ENCODE measurements at places on chromosomes 7 and 10.

GRCh38 chr7:78178319-78178718 is 379.7 kb downstream of the PHTF2 start:
- no peak for DNase-seq

DNA sequence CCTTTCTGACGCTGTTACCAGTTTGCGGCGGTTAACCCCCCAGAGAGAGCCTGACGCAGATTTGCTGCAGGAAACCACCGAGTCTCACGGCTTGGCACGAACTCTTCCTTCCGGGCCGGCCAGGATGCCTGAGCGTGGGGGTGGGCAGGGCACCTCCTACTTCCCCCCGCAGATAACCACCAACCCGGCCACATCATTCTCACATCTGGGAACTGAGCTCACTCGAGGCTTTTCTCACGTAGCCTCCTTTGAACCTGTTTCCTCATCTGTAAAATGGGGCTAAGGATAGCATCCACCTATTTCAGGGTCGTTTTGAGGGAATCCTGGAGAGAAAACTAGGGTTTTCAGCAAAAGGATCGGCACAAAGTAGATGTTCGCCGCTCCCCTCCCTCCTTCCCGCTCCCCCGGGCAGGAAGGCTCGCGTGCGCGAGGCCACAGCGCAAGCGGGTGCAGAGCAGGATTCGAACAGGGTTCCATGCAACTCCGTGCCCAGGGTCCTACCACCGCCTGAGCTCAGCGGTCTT is 23.6 kb downstream of the DDIT4 start:
- peak; percentile 94 for DNase-seq

- DNase-seq: no peak
Measured at GRCh38 chr10:133299738-133300137, 8.9 kb downstream of the TUBGCP2 start.

DNA sequence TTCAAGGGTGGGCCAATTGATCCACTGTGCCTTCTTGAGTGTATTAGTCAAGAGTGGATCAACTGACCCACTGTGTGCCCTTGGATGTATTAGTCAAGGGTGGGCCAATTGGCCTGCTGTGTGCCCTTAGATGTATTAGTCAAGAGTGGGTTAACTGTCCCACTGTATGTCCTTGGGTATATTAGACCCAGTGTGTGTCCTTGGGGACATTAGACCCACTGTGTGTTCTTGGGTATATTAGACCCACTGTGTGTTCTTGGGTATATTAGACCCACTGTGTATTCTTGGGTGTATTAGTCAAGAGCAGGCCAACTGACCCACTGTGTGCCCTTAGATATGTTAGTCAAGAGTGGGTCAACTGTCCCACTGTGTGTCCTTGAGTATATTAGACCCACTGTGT is 601.8 kb downstream of the TYW1 start:
- DNase-seq: no peak

- DNase-seq: no peak
Measured at GRCh38 chr7:711093-711921, 15.2 kb upstream of the DNAAF5 start.

- DNase-seq: no peak
Measured at GRCh38 chr10:78703593-78703992, 365.2 kb upstream of the ZMIZ1 start.

GRCh38 chr7:159049266-159050025 is 95.2 kb downstream of the VIPR2 start:
- no peak for DNase-seq

DNA sequence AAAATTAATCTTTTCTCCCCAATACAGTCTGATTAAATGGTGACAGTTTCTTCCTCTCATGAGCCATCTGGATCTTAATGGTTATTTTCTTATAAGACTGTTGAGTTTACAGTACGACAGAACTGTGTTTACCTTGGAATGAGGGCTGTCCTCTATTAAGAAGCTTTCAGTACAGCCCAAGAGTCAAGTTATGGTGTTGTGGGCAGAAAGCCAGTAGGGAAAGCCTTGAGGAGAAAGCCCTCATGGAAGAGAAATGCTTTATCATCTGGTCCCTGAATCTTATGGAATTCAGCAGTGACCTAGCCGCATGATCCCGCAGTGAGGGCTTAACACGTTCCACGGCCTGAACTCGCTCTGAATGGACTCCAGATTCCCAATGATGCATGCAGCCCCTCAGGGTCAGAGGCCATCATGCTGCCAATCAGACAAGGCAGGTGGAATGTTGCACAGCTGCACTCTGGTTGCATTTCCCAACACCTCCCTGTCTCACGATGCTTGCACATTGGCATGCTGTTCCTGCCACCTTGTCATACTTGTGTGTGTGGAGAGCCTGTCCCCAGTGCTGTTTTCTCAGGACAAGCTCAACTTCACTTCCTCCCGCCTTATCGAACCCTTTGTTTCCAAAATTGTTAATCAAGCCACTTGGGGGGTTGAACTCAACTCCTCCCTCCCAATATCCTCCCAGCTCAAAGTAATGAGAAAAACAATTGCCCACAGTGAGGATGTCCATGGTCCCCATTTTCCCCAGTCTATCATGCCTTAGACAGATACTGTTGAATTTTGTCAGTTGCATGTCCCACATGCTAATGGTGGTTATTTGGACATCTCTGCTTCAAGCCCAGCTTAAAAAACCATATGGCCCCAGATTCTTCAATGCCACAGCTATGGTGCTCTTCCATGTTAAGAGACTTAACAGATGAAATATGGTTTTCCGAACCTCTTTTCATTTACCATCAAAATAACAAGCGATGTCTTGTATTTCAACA is 211.1 kb upstream of the TCF7L2 start:
- no peak for DNase-seq

DNA sequence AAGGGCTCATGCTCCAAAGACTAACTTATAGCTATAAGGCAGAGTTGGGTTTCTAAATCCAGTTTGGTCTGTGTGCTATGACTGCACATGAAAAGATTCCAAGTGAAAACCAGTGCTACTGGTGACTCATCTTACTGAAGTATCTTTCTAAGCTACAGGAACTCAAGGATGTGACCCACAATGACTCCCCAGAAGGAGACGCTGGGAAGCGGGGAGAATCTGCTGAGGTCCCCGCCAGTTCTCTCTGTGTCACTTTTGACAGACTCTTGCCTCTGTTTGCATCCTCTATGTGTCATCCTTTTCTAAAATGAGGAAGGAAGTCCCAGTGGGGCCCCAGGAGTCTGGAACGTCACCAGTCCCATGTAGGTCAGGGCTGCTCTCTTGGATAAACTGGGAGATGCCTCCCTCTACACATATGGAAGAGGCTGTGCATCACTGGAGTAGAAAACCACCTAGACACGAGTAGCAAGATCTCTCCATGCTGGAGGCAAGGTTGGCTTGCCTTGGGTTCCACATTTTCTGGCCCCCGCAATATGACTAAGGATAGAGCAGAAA is 28.8 kb upstream of the GPR26 start:
- no peak for DNase-seq

- no peak for DNase-seq
Measured at GRCh38 chr7:124542476-124542875, 223.1 kb downstream of the GPR37 start.

DNA sequence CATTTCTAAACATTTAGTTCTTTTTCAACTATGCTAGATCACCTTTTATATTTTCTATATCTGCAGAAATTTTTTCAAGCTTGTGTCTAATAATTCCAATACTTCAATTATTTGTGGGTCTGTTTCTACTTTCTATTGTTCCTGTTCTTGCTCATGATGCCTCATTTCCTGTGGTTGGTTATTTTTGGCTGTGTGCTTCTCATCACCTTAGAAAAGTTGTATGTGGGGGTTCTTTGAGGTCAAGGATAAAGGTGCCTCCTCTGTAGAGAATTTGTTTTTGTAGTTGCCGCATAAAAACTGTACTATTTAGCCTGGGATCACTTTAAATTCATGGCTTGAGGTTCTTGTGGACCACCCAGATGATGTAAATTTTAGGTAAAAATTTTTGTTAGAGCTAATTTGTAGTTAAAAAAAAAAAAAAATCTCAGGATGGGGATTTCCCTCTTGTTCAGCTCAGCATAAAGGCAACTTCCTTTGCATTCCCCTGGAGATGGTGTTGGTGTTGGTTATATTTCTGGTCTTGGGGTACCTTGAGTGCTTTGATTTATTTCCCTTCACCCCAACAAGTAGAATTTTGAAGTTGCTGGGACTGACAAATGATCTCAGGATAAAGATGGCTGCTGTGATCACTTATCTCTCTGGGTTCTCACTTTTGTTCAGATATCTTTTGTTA is 27.0 kb upstream of the JAZF1 start:
- no peak for DNase-seq

DNA sequence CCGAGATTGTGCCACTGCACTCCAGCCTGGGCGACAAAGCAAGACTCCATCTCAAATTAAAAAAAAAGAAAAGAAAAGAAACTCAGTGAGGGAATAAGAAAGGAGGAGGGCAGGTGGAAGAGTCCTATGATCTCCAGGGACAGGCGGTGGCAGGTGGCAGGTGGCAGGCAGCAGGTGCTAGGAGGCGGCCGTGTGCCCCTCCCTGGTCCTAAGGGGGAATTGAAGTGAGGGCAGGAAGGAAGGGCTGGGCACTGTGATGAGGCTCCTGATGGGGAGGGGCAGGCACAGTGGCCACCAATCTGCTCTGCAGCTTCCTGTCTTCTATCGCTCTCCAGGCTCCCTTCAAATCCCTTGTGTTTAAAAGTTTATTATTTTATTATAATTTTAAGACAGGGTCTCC is 41.2 kb upstream of the UBE3C start:
- DNase-seq: no peak

- no peak for DNase-seq
Measured at GRCh38 chr7:48251766-48252165, 80.5 kb downstream of the ABCA13 start.

GRCh38 chr7:90570373-90570959 is 25.7 kb upstream of the CDK14 start:
- no peak for DNase-seq

- DNase-seq: no peak
Measured at GRCh38 chr7:76998285-76998589, 33.9 kb downstream of the SPDYE17 start.

- DNase-seq: no peak
Measured at GRCh38 chr7:140635345-140635744, 5.3 kb downstream of the DENND2A start.

GRCh38 chr7:129769866-129770808 is 158.6 kb downstream of the NRF1 start:
- DNase-seq: no peak

DNA sequence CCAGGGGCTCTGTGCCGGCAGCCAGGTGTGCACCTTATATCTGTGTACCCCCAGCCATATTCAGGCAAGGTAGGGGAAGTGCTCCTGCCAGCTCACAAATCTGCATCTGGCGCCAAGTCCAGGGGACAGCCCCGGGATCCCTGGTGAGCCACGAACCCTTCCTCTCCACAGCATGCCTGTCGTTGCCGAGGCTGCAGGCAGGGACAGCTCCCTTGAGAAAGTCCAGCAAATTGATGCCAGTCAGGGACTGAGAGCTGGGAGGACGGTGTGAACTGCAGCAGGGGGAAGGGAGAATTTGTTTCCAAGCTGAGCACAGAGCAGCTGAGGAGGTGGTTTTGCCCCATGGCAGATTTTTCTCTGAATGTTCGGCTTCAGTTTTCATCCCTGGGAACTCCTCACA is 919 bp downstream of the PLA2G12B start:
- no peak for DNase-seq

DNA sequence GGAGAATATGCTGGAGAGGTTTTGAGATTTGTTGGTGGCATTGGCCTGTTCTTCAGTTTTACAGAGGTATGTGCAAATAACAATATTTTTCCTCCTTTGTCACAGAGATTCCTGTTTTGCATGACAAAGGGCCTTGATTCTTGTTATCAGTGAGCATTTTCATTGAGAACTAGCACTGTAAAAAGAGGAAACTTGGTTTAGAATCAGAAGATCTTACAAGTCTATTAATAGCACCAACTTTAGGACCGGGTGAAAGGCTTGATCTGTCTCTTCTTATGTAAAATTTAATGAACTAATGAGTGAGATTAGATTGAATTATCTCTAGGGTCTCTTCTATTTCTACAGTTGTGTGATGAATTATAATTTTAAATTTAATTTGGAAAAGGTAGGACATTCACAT is 25.5 kb downstream of the TSPAN13 start:
- no peak for DNase-seq

DNA sequence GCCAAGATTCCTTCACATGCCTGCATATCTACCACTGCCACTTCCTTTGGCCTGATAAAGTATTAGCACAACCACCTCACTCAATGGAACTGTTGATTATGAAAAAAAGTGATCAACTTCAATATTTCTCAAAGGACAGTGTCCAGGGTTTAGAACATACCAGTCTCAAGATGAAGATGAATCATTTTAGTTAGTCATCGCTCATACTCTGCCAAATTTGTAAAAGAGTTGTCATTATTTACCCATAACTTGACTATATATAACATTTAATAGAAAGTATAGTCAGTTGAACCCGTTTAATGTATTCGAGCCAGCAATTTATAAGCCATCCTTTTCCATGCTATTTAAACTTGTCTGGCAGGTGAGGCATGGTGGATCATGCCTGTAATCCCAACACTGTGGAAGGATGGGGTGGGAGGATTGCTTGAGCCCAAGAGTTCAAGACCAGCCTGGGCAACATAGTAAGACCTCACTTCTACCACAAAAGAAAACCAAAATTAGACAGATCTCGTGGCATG is 33.2 kb downstream of the SPAM1 start:
- DNase-seq: no peak

GRCh38 chr7:1200045-1200444 is 32.6 kb upstream of the UNCX start:
- no peak for DNase-seq

DNA sequence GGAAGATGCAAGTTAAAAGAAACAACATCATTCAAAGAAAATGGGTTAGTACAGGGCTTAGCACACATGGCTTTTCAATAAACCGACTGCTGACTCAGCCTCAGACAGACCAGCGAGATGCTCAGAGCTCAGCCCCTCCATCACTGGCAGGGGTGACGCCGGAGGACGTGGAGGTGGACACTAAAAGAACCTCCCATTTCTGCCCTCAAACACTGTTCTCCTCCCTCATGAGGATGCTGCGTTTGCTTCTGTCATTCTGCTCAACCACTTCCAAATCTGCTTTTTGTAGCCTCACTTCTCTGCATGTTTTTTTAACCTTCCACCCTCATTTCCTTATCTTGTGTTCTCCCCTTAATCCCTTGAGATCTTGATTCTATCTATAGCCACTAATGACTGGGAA is 15.3 kb downstream of the DENND11 start:
- no peak for DNase-seq

DNA sequence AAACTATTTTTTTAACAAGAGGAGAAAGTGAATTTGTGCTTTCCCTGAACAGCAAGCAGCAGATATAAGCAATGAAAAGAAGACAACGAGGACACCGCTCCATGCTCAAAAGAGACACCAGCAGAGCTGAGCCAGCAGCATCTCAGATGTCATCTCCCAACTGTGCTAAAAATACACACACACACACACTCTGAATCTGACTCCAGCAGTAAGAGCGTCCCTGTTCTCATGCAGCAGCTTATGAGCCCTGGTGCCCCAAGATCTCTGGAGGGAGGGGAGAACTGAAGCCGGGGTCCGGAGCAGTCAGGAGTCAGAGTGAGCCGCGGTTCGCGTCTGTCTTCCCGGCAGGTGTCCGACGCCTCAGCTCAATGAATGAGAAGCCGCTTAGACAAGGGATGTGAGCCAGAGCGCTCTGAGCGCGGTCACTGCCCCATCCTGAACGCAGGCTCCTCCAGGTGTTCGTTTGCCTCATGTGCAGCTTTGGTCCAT is 49.2 kb downstream of the SVIL start:
- DNase-seq: no peak

Data from stimulated activated CD4-positive, alpha-beta T cell treated with anti-CD3 and anti-CD28 coated beads, Interleukin-15, amount 100 ng/mL, for 48 hours (primary cell).